ENCODE measurements at places on chromosomes 12 and 14.

DNA sequence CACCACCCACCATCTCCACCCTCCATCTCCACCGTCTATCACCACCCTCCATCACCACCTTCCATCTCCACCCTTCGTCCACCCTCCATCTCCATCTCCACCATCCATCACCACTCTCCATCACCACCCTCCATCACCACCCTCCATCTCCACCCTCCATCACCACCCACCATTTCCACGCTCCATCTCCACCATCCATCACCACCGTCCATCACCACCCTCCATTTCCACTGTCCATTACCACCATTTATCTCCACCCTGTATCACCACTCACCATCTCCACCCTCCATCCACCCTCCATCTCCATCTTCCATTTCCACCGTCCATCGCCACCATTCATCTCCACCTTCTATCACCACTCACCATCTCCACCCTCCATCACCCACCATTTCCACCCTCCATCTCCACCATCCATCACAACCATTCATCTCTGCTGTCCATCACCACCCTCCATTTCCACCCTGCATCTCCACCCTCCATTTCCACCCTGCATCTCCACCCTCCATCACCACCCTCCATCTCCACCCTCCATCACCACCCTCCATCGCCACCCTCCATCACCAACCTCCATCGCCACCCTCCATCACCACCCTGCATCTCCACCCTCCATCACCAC lies 6.1 kb upstream of the CEP170B start:
- DNase-seq: no peak

- no peak for DNase-seq
Measured at GRCh38 chr14:77343662-77344061, 22.8 kb downstream of the GSTZ1 start.

DNA sequence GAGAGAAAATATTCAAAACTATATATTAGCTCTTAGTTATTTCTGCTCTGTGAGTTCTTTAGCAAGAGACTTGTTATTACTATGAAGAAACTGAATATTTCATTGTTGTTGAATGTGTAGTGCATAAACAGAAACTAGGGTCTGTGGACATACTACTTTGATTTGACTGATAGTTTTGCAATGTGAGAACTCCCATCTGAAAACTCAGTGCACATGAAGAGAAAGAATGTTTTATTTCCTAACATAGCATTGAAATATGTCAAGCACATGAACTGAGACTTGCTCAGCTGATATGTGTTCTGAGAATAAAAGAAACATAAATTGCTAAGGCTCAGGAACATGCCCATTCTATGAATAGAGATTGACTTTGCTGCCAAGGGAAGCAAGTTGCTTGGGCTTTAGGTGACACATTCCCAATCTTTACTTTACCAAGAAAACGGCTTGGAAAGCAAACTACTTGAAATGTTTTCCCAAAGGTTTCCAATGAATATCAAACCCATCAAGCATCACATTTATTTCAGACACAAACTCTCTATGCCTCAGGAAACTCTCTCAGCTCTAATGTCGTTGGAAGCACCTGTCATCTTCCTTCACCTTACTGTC lies 290.4 kb downstream of the SLC16A7 start:
- no peak for DNase-seq

DNA sequence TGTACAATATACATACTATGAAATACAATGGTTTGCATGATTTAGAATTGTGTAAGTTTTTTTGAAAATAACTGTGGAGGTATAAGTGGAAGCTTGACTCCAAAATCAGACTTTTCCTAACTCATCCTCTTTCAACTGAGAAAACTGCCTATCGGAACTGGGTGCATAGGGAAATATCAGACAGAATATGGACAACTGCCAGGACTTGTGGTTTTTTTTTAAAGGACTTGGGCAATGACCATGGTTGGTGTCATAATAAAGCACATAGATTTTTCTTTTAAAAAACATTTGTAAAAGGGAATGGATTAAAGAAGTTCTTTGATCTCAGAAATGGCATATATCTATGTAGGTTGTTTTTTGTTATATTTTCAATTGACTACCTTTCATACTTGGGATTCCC lies 53.3 kb upstream of the LRRK2 start:
- DNase-seq: no peak

- DNase-seq: no peak
Measured at GRCh38 chr12:127594351-127594970, 672.5 kb upstream of the TMEM132C start.

GRCh38 chr12:1453810-1454209 lies 140.6 kb downstream of the FBXL14 start:
- no peak for DNase-seq

DNA sequence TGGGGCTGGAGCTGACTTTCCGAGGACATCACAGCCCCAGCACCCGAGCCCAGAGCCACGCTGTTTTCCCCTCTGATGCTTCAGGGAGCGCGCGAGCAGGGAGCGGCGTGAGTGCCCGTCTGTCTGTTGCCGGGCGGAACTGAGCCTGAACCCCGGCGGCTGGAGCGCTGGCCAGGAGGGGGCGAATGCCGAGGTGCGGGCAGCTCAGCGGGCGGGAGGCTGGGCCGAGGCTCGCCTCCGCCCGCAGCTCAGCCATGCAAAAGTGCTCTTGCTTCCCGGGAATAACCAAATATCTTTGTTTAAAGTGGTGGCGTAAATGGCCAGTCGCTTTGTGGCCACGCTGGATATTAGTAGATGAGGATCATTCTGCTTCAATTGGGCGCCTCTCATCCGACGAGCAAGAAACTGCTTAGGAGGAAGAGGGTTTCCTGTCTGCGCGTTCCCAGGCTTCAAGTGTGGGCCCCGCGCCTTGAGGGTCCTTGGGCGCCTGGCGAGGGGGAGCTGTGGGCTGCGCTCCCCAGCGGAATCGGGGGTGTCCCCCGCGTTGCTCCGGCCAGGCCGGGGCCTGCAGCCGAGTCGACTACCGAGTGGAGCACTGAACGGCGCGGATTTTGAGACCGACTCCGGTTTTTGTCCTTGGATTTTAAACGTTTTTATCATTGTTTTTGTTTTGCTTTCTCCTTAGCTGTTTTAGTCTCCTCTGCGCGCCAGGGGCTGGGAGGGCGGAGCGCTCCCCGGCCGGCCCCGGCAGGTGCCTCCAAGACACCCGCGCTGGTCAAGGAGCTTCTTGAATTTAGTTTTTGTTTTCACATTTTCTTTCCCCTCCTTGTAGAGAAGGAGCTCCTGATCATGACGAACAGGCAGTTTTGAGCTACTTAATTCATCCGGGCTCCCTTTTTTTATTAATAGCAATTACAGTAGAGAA lies 831 bp upstream of the NKX2-1 start:
- DNase-seq: no peak

DNA sequence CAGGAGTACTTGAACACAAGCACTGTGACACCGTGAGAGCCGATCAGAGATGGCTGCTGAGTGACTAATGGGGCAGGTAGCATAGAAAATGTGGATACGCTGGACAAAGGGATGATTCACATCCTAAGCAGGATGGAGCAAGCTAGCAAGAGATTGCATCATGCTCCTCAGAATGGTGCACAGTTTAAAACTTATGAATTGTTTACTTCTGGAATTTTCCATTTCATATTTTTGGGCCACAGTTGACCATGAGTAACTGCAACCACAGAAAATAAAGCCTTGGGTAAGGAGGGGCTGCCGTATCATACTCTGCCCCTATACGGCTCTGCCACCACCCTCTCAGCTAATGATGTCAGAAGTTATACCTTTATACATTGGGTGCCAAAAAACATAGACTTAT lies 23.3 kb upstream of the MARK3 start:
- no peak for DNase-seq

DNA sequence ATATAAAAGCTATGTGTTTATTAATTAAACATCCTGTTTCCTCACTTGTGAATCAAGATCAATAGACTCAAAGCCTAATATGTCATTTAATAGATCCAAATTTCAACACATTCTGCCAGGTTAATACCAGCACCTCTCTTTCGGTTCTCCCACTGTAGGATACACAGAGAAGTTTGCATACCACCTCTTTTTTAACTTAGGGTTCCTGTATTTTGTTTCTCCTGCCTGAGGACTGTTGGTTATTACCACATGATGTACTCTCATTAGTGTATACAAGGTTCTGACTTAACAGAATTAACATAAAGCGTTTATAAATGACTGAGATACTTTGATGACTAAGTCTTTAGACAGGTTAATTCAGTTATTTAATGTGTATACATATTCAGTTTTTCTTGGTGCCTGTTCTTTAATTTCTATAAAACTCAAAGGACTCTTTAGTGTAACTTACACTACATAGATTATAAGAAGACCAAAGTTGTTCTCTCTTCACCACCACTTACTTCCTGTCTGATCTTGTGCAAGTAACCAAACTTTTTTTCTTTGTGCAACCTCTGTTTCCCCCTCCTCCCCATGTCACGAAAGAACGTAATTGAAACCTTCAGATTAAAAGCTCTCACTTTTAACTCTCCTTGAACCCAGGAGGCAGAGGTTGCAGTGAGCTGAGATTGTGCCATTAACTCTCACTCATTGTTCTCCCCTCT lies 89.8 kb upstream of the DNM1L start:
- no peak for DNase-seq

DNA sequence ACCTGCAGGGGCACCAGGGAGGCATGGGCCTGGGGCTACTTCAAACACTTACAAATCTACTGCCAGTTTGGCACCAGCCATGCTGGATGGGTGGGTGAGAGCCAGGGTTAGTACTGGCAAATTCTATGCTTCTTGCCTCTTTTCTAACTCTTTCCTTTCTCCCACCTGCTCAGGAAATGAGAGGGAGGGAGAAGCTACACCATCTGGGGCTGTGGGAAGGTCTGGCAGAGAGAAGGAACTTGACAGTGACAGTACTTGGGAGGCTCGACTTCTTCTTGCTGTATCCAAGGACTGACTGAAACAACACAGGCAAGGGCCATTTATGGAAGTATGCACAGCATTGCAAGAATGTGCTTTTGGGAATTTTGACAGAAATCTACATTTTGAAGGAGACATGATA lies 149.6 kb upstream of the DYRK2 start:
- no peak for DNase-seq

GRCh38 chr12:54661048-54661447 lies 12.9 kb upstream of the DCD start:
- DNase-seq: no peak

DNA sequence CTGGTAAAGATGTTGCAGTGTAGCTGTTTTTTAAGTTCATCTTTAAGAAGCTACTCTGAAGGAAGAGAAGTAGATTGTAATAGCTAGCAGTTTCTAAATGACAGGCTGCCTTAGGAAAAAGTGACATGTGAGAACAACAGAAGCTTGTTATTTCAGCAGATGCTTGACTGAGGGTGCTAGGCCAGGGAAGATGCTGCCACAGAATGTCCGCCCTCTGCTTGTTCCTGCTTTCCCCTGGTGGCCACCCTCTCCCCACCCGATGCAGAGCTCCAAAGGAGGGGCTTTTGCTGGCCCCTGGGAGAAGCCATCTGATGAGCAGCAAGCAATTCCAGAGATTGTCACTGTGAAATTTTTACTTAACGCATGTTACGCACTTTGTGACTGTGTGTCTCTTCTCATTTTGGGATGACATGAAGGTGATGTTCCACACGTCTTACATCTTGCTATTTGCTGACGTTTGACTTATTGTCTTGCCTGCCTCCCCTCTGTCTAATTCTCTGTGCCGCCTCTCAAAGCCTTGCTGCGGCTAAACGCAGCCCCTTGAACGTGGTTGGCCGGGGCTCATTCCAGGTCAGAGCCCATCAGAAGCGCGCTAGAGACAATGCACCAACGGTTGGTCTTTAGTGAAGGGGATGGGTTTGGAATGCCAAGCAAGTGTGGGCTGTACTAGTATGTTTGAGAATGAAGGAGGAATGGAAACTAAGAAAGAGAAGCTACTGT lies 44.8 kb downstream of the WDR20 start:
- DNase-seq: no peak

GRCh38 chr14:59224341-59224740 lies 35.9 kb downstream of the DAAM1 start:
- no peak for DNase-seq

- peak; percentile 28 for DNase-seq
Measured at GRCh38 chr12:105084251-105085250, at the start of gene ALDH1L2. Gene ALDH1L2, minus strand, starts transcription at chr12:105084458. Its CDS starts 22 bp downstream, at chr12:105084436.

Data from mesothelial cell of epicardium (in vitro differentiated cells).